ENCODE measurements at places on chromosomes 13 and 19.

DNA sequence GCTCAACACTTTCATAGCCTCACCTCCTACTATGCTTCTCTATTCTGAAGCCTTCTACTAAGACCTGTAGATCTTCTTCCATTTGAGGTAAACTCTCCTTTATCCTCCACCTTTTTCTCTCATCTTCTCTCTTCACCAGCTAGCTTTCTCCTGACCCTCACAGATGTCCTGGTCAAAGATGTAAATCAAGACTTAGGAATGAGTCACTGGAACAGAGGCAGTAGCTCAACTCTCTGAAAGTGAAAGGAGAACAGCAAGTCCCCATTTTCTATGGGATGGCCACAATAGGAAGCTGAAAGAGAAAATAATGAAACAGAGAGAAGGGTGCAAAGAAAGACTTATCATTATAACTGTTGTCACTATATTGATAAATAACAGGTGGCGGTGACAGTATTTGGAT lies 86.1 kb upstream of the DOCK9 start:
- ATAC-seq = no peak

DNA sequence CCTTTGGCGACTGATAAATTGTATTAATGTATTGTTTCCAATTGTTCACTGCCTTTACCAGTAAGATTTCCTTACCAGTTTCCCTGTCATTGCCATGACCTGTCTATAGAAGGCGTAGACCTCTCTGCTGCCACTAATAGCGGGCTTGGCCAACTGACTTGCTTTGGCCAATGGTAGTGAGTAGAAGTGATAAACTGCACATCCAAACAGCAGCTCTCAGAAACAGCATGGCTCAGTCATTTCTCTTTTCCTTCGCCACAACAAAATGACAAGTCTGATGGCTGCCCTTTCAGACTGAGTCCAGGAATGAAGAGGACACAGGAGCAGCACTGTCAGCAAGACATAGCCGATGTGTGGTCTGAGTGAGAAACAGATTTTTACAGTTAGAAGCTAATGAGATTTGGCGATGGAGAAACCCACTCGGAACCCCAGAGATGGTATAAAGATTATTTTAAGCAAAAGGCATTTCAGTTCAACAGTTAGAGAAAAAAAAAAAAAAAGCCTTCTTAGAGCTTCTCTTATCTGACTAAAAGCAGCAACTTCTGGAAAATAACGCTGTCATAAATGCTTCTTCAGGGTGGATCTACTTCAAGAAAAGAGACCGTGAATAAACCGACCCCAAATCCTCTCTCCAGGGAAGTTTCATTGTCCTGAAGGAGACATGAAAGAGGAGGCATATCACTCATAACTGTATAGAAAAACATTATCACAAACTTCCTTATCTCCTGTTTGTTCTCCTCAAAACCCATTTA lies 42.0 kb upstream of the TM9SF2 start:
- no peak for ATAC-seq

GRCh38 chr19:8731428-8732169 lies 10.2 kb downstream of the OR2Z1 start:
- ATAC-seq = no peak

- ATAC-seq = no peak
These were observed 315.3 kb downstream of the MYO16 start for GRCh38 chr13:108944760-108945159.

DNA sequence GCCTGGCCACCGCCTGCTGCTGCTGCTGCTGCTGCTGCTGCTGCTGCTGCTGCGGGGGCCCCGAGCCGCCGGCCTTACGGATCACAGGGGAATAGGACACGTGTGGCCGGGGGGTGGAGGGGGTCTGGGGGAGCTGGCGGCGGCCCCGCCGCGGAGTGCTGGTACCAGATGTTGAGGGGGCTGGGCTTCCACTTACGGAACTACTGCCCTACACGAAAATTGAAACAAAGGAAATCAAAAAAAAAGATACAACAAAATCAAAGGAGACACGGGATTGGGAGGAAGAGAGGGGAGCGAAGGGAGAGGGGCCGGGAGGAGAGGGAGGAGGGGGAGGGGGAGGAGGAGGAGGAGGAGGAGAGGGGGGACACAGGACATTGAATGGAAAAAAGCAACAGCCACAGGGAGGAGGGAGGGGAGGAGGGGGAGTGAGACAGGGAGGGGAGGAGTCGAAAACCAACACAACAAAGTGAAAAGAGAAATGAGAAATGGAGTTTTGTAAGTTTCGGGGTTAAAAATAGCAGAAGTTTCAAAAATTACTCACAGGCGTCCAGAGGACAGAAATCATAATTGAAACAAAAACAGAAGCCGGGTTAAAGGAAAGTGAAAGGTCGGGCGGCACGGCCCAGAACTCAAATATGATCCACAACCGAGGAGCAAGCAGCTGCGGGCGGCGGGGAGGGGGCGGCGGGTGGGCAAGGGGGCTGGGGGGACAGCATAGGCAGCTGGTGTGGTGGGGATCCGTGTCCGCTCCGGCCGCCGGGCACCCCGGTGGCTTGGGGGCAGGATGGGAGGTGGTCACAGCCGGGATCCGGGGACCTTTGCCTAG lies 57.8 kb downstream of the IER2 start:
- ATAC-seq = peak; percentile 87

DNA sequence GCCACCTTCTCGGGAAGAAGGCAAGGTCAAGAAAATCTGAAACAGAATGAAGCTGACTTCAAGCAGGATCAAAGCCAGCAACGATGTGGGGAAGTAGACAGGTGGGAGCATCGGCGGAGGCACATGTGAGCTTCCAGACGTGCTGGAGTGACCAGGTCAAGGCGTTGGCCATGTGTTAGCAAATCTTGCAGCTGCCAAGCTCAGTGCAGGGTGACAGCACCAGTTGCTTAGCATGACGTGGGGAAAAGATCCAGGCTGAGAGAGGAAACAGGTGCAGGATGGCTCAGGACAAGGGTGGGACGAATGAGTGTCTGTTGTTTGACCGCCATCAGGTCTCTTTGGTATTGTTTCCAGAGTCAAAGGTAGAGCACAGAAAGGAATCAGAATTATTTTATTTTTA lies 92.3 kb downstream of the TNFSF13B start:
- no peak for ATAC-seq

DNA sequence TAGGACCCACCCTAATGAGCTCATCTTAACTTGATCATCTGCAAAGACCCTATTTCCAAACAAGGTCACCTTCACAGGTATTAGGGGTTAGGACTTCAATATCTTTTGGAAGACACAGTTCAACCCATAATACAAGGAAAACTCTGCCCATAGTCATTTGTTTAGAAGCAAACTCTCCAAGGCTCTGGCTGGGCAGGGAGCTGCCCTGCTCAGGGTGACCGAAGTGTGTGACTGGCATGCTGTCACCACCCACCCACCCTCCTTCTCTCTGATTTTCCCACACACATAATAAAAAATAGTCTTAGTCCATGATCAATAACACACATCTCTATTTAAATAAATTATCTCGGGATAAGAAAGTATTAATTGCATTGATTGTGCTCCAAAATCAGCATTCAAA lies 161.1 kb downstream of the KCTD15 start:
- ATAC-seq = no peak

DNA sequence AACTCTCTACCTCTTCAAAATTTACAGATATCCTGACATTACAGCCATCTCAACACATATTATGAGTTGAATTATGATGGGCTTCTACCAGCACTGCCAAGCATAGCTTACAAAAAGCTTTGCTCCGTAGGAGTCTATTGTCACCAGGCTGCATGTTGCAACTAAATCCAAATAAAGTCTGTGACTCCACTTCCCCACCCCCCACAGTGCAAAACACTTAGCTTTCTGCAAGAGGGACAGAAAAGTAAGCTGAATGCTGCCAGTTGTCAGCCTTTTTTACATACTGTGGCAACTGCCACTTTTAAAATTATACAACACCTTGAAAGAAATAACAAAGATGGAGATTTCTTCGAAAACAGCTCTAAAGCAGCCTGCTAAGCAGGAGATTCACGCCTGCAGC lies 189.1 kb downstream of the FGF14 start:
- no peak for ATAC-seq

DNA sequence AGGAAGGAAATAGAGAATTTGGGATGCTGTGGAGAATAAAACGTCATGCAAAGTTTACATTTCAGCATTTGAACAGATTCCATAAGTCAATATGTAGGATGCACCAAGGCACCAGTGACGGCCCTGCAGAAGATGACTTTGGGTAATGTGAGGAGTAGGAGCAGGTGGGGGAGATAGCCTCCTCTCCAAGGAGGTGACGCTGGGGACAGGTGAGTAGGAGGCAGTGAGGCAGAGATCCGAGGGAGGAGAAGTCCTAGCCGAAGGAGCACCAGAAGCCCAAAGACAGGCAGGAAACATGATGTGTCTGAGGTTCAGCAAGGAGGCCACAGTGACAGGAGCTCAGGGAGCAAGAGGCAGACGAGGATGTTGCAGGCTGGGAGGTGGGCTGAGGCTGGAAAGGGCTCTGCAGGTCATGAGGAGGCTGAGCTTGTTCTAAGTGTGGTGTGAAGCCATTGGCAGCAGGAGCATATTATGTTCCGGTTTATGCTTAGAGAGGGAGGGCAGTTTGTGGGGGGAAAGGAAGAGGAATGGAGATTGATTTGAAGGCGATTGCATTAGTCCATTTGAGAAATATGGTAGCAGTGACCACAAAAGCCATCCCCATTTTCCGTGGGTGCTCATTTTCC lies 55.7 kb upstream of the C1QTNF9 start:
- no peak for ATAC-seq

GRCh38 chr13:44104969-44105368 lies 225.3 kb downstream of the LACC1 start:
- ATAC-seq = no peak

DNA sequence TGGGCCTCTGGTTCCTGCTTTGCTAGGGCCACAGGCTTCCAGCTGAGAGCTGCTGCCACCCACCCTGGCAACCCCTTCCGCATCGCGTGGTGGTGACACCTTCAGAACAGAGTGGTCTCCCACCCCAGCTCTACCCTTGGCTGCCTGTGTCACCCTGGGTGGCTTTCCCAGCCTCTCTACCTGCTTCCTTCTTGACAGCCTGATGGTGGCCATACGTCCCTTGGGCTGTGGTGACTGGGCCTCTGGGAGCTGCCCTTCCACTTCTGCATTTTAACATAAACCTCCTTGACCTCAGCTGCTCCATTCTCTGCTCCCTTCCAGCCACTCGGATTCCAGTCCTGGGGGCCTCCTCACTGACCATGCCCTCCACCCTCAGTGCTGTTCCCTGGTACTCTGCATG lies 17.0 kb downstream of the PAK4 start:
- no peak for ATAC-seq

- no peak for ATAC-seq
These were observed 4.2 kb upstream of the ZNF564 start for GRCh38 chr19:12555456-12555930.

DNA sequence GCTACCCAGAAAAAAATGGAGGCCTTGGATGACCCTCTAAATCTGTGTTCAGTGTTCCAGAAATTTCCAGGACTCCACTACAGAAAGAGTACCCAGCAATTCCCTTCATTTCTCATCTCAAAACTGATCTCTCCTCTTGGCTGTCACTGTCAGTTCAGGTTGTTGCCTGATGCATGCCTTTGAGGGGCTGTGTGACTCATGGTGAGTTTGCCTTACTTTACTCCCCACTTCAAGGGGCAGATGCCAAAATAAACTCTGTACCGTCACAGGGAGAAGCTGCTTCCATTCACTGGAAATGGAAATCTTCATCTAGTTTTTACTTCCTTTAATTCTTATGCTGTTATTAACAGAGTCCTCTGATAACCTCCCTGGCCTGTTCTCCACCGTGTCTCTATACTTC lies 1075.0 kb downstream of the DIAPH3 start:
- ATAC-seq = no peak

- peak; percentile 43 for ATAC-seq
These were observed 28.2 kb upstream of the GPI start for GRCh38 chr19:34336781-34337271.

GRCh38 chr13:28704282-28704681 lies 14.5 kb downstream of the SLC46A3 start:
- no peak for ATAC-seq

DNA sequence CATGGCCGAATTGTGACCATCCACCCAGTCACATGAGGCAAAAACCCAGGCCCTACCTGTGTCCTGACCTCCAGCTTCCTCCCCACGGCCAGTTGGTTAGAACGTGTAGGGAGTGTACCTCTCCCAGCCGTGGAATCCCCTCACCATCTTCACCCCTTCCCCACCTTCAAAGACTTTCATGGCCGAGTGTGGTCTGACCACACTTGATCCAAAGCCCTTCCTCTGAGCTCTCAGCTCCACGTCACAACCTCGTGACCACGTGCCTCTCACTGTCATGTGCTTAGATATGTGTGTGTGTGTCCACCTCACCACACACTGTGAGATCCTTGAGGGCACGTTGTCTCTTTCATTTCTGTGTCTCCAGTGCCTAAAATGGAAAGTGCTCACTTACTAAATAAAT lies 48.6 kb upstream of the UBE2L5 start:
- ATAC-seq = peak; percentile 11

GRCh38 chr19:32018014-32018413 lies 327.4 kb upstream of the ZNF507 start:
- ATAC-seq = no peak

DNA sequence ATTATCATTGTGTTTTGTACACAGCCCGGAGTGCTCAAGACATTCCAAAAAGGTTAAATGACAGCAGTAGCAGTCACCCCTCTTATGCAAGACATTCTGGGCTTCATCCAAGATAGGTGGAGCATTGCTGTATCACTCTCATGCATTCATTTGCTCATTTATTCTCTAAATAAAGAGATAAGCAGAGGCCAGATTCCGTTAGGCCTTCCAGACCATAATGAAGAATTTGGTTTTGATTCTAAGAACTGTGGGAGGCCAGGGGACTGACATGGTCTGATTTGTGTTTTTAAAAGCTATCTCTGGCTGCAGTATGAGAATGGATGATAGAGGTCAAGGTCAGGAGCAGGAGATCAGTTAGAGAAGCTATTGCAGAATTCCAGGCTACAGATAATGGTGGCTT lies 145.8 kb downstream of the KCNRG start:
- ATAC-seq = no peak

GRCh38 chr19:50371914-50372475 lies 4.3 kb upstream of the NR1H2 start:
- no peak for ATAC-seq

- ATAC-seq = no peak
These were observed 1543.0 kb downstream of the SLITRK5 start for GRCh38 chr13:89214185-89214584.

- no peak for ATAC-seq
These were observed 29.7 kb downstream of the NWD1 start for GRCh38 chr19:16749326-16749725.

Data from activated CD4-positive, CD25-positive, alpha-beta regulatory T cell treated with anti-CD3 and anti-CD28 coated beads, Interleukin-2, amount 50 U/mL, for 24 hours (primary cell).